ENCODE measurements at places on chromosomes 5 and 9.

DNA sequence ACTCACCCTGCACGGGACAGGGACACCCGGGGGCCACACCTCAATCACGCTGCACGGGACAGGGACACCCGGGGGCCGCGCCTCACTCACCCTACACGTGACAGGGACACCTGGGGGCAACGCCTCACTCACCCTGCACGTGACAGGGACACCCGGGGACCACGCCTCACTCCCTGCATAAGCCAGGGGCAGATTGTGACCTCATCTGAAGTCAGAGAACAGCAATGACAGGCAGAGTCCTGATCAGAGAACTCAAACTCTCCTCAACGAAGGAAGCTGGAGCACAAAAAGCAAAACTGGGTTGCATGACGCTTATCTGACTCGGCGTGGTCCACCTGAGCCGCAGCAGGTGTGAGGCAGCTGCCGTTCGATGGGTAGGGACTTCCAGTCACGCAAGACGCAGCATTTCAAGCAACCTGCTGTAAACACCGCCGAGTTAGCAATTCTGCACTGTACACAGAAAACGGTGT, 3.2 kb downstream of the TERT start:
- no peak for DNase-seq

DNA sequence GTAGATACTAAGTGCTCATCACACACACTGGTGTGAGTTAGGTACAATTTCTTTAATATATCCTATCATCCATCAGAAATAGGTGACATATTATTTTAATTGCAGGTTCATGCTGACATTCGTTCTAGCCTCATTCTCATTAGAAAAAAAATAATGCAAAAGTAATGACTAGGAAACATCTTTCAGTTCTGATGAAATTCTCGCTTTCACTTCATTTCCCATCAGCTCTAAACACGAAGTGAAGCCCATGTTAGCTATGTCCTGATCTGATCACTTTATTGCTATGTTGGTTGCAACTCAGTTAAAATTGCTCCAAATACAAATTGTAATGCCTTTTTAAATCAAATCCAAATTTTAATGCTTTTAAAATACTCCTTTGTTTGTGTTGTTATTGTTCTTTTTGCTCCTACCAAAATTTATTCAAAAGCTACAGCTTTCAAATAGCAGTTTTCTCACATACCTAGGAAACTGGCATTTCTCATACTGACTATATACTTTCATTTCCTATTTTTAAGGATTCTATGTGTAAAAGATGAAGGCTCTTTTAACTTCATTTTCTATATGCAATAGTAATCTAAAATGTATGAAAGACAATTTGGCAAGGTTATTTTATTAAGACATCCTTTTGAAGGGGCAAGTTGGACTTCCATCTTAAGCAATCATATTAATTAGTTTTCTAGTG, 1237.8 kb upstream of the ACO1 start:
- DNase-seq, result peak; percentile 47

DNA sequence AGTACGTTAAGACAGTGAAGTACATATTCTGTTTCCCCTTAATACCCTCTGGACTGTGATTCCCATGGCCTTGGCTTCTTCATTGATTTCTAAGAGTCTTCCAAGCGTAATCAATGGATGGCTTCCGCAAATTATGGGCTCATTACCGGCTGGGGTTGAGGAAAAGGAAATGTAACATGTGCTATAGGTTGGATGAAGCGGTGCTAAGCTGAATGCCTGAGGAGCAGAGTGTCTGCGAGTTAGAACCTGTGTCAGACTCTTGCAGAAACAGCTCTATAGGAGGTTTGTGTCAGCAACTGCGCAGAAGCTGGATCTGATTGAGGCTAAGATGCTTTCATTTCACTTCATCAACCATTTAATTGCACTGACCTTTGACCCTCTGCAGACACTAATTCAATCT, 114.3 kb upstream of the CDH18 start:
- DNase-seq, result no peak

DNA sequence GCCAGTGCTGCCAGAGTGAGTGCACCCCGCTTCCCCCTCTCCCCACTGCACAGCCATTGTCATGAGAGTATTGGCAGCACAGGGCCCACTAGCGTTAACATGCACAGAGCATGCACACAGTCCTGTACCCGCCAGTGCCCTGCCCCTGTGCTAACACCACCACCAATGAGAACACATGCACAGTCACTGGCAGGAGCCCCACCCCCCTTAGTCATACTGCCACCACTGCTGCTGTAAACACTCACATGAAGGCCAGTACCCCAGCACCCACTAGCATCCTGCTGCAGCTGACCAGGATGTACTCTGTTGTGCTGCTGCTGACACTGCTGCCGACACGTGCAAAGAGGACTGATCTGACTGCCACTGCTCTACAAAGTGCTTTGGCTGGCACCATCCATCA, 19.5 kb upstream of the RANBP6 start:
- DNase-seq, result no peak

DNA sequence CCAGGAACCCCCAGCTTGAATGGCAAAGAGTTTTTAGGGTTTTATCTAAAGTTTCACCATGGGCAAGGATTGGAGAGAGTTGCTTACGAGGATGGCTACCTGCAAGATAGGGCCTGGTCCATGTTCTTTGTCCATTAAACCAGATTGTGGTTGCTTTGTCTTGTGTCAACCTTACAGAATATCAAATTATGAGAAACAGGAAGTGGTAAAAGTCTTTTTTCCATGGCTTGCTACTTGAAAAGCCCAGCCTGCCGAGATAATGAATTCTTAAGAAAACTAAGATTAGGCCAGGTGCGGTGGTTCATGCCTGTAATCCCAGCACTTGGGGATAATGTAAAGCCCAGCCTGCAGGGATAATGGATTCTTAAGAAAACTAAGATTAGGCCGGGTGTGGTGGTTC, 24.4 kb downstream of the ZNF474 start:
- no peak for DNase-seq

DNA sequence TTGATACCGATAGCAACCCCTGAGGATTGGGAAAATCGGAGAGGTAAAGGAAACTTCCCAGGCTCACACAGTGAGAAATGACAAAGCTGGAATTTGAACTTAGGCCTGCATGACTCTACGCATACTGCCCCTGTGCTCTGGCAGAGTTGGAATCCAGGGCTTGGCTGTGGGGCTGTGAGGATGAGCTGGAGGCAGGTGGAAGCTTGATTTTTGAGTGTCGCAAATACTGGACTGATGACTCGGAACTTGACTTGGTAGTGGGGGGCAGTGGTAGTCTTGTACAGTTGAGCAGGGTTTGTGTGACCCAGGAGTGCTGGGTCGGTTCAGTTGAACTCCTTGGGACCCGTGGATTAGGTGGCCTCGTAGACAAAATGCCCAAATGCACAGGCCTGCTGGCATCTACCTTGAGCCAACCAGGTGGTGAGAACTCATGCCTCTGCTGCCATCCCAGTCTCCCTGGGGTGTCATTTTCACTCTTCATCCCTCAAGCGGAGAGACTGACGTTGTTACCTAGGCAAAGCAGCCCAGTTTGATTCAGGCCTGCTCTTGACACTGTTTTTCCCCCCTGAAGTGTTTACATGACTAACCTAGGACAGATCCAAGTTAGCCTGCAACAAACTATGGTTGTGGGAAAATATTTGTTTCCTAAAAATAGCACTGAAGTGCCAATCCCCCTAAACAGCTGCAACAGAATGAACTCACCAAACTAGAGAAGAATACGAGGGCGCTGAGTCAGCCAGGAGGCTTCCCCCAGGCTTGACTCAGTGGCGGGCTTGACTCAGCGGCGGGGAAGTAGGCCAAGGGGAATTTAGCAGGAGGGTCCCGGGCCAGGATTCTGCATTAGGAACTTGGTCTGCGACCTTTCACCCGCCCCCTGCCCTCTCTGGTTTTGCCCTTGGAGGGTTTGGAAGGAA, 45.7 kb upstream of the ORM1 start:
- no peak for DNase-seq

DNA sequence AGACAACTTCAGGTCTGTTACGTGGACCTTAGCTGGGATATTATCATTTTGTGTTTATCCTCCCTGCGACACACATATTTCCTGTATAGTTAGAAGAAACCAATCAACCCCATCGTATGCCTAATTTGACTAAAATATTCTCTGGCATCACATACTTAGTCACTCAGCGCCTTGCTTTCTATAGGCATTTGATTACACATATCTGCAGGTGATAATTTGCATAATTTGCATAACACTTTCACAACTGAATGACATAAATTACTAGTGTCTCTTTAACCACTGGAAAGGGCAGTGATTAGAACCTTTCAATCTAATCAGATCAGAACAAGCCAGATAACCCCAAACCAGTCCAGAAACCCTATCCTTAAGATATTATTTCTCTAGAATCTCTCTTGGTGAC, 390.2 kb downstream of the TLR4 start:
- DNase-seq, result no peak

GRCh38 chr5:172305380-172305779, 21.8 kb upstream of the UBTD2 start:
- no peak for DNase-seq

DNA sequence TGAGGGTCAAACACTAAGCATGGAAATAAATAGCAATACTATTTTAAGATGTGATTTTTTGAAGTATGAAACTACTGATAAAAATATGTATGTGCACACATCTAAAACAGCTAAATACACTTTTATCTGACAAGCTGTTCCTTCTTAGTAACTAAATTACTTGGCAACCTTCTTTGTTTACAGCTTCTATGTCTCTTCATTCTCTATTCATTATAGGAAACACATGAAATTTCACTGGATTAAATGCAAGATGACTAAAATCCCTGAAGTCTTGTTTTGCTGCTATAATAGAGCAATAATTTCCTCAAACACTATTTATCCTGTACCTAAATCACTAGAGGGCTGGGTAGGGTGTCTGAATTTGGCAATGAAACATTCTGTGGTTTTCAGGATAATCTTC, 11.7 kb downstream of the RICTOR start:
- DNase-seq, result no peak

- DNase-seq, result no peak
These were observed 11.0 kb downstream of the SPATA9 start for GRCh38 chr5:95671826-95672225.

DNA sequence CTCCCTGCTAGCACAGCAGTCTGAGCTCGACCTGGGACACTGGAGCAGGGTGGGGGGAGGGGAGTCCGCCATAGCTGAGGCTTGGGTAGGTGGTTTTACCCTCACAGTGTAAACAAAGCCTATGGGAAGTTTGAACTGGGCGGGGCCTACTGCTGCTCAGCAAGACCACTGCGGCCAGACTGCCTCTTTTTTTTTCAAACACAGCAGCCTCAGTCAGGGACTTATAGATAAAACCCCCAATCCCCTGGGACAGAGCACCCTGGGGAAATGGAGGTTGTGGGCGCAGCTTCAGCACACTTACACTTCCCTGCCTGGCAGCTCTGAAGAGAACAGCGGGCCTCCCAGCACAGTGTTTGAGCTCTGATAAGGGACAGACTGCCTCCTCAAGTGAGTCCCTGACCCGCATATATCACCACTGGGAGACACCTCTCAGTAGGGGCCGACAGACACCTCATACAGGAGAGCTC, 151.1 kb upstream of the APC start:
- no peak for DNase-seq

- DNase-seq, result no peak
These were observed 142.5 kb upstream of the VLDLR start for GRCh38 chr9:2479056-2479565.

- no peak for DNase-seq
These were observed 10.4 kb upstream of the ALDH1B1 start for GRCh38 chr9:38382141-38382540.
